A549 treated with Mapracorat at 1 μM for 4 hours (cell line): ENCODE measurements at places on chromosomes 7 and 10. TPM values are rescaled to one million over a fixed set of nuclear protein-coding genes. Genes with fewer than 3 reads are reported as not detected.

The GRID2IP gene
- total RNA-seq, result 0.08 TPM in 1 of 5 replicates, not detected in the others

The NPSR1 gene
- total RNA-seq, result not detected in 5 replicates

The GLI3 gene
- 0.06 to 0.24 TPM (median 0.17 TPM) in 5 replicates for total RNA-seq

The NEUROG3 gene
- total RNA-seq, result not detected in 5 replicates

The ACBD7 gene
- 0.81 to 1.3 TPM (median 0.95 TPM) in 5 replicates for total RNA-seq

The ITGB8 gene
- total RNA-seq, result 0.60 to 1.8 TPM (median 1.3 TPM) in 5 replicates

The SRGN gene
- total RNA-seq, result 75.6 to 114 TPM (median 79.1 TPM) in 5 replicates

The IFIT1B gene
- not detected in 5 replicates for total RNA-seq

The SERPINE1 gene
- 1,598 to 2,064 TPM (median 1,785 TPM) in 5 replicates for total RNA-seq

The ANKRD22 gene
- total RNA-seq, result 0.22 to 0.35 TPM (median 0.30 TPM) in 5 replicates

The LLCFC1 gene
- not detected in 5 replicates for total RNA-seq

The HOXA9 gene
- total RNA-seq, result 0.41 to 1.4 TPM (median 0.73 TPM) in 5 replicates

The GRID1 gene
- 0.15 to 0.41 TPM (median 0.22 TPM) in 5 replicates for total RNA-seq

The MYH16 gene
- 0.23 to 0.57 TPM (median 0.36 TPM) in 5 replicates for total RNA-seq

The LRRN3 gene
- 0.04 to 0.05 TPM in 2 of 5 replicates, not detected in the others for total RNA-seq

The STAMBPL1 gene
- total RNA-seq, result 27.9 to 32.1 TPM (median 30.0 TPM) in 5 replicates

The NOM1 gene
- total RNA-seq, result 17.3 to 24.1 TPM (median 20.5 TPM) in 5 replicates

The ATOH7 gene
- total RNA-seq, result 0.12 to 0.27 TPM (median 0.17 TPM) in 4 of 5 replicates, not detected in the other

The LIPK gene
- not detected in 5 replicates for total RNA-seq

The COX19 gene
- total RNA-seq, result 5.2 to 6.6 TPM (median 5.9 TPM) in 5 replicates

The MTERF1 gene
- total RNA-seq, result 10.3 to 12.2 TPM (median 11.8 TPM) in 5 replicates

The SKIDA1 gene
- 0.85 to 1.3 TPM (median 1.0 TPM) in 5 replicates for total RNA-seq

The TUBB8 gene
- total RNA-seq, result 0.07 to 0.16 TPM (median 0.09 TPM) in 4 of 5 replicates, not detected in the other

The OPALIN gene
- not detected in 5 replicates for total RNA-seq

The EGFR gene
- total RNA-seq, result 85.7 to 122 TPM (median 97.1 TPM) in 5 replicates

The ANKRD61 gene
- 0.28 to 1.2 TPM (median 0.51 TPM) in 5 replicates for total RNA-seq

The MMD2 gene
- not detected in 5 replicates for total RNA-seq

The PRPS1L1 gene
- total RNA-seq, result not detected in 5 replicates

The STOX1 gene
- total RNA-seq, result 0.33 to 0.86 TPM (median 0.60 TPM) in 5 replicates

The UCN3 gene
- total RNA-seq, result not detected in 5 replicates

The SPRN gene
- 0.13 to 0.39 TPM (median 0.29 TPM) in 5 replicates for total RNA-seq

The CYP2C8 gene
- 0.08 TPM in 1 of 5 replicates, not detected in the others for total RNA-seq

The AKR1C4 gene
- 0.15 to 0.25 TPM (median 0.21 TPM) in 4 of 5 replicates, not detected in the other for total RNA-seq

The CHAT gene
- not detected in 5 replicates for total RNA-seq

The PTPN12 gene
- 55.3 to 84.8 TPM (median 70.9 TPM) in 5 replicates for total RNA-seq

The OR2A42 gene
- total RNA-seq, result not detected in 5 replicates

The ELOVL3 gene
- total RNA-seq, result 0.22 to 0.53 TPM (median 0.26 TPM) in 5 replicates

The ADAM22 gene
- total RNA-seq, result 0.11 to 0.61 TPM (median 0.34 TPM) in 5 replicates

The MNX1 gene
- total RNA-seq, result 3.0 to 5.8 TPM (median 5.5 TPM) in 5 replicates

The ASB15 gene
- total RNA-seq, result not detected in 5 replicates

The SPDYE8 gene
- total RNA-seq, result not detected in 5 replicates

The DRGX gene
- 0.05 TPM in 1 of 5 replicates, not detected in the others for total RNA-seq

The CDC14C gene
- not detected in 5 replicates for total RNA-seq

The HIBADH gene
- 38.6 to 44.4 TPM (median 42.8 TPM) in 5 replicates for total RNA-seq

The NEURL1 gene
- 0.52 to 0.87 TPM (median 0.62 TPM) in 5 replicates for total RNA-seq
